Right renal cortex interstitium (tissue), 3 donors: ENCODE measurements at places on chromosomes 12 and 14.
A peak's percentile ranks its signal among the peaks of the same experiment; 100 is the strongest.

DNA sequence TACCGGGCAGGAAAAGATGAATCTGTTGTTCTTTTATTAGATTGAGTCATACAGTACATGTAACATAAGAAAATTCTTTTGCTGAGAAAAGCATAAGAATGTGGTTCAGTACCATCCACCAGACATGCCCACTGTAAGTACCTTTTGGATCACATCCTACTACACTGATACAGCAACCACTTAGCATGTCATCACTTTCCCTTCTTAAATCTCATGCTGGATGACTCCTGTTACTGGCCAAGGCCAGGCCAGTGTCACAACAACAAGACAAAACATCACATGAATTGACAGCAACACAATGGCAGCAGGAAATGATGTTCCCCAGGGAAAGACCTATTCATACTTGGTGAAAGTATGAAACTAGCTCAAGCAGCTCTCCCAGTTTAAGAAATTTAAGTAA lies 46.4 kb downstream of the STXBP6 start:
- no peak for DNase-seq

- DNase-seq: peak; percentile 71
Measured at GRCh38 chr12:50221228-50222008, 54.2 kb upstream of the CERS5 start.

DNA sequence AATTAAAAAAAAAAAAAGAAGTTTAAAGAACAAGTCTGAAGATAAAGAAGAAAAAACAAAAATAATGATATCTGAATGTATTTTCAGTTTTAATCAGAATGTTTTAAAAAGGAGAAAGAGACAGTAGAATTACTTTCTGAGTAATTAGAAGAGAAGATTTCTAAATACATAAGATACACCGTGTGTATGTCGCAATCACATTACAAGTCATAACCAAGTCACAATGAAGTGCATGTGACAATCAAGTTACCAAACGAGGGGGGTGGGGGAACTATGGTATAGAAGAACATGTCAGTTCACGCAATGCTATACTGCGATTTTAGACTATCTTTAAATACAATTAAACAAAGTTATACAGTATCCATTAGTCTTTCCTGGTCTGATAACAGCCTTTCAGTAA lies 1464.1 kb upstream of the FLRT2 start:
- DNase-seq: no peak

DNA sequence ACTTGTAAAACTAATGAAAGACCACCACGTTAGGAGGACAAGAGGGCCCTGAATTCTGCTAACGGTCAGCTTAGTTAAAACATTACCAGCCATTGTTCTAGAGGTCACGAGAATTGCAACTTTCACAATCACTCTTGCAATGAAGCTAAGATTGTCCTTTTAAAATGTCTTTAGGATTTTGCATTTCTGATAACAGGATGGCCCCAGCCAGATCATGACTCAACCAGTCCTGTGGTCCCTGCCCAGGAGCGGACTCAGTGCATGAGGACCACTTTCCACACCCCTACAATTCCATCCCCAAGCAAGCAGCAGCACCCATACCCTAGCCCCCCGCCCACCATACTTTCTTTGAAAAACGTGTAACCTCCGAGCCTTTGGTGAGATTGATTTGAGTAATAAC lies 28.7 kb downstream of the HSP90AA1 start:
- no peak for DNase-seq

GRCh38 chr12:55901881-55902490 lies 25.7 kb downstream of the PYM1 start:
- no peak for DNase-seq

GRCh38 chr14:69553252-69553651 lies 21.4 kb downstream of the CCDC177 start:
- DNase-seq: no peak

DNA sequence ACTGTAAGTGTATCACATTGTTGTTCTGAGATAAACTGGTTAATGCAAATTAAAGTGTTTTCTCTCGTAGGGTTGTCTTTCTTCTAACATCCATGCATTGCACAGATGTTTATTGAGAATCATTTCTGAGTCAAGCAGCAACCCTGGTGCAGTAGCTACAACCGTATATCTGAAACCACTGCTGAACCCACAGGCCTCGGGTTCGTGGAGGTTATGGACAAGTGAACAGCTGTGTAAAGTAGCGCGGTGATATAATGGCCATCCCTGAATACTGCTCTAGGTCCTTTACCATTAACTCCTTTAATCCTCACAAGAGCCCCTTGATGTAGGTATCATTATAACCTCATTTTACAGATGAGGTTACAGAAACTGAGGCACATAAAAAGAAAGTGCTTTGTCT lies 486.1 kb upstream of the TMEM132C start:
- DNase-seq: no peak

GRCh38 chr14:33432407-33433023 lies 493.8 kb downstream of the NPAS3 start:
- DNase-seq: no peak

- no peak for DNase-seq
Measured at GRCh38 chr12:56983386-56983785, 23.0 kb downstream of the ZBTB39 start.

GRCh38 chr12:75452675-75453330 lies 27.8 kb upstream of the GLIPR1 start:
- no peak for DNase-seq
